ENCODE measurements at places on chromosomes 12 and 14.

- no peak for DNase-seq
Measured at GRCh38 chr12:45256721-45257120, 40.8 kb downstream of the ANO6 start.

GRCh38 chr14:38205949-38206665 lies 1.6 kb upstream of the SSTR1 start:
- no peak for DNase-seq

- DNase-seq: no peak
Measured at GRCh38 chr14:95585953-95586620, 51.2 kb downstream of the GLRX5 start.

GRCh38 chr12:109293106-109293505 lies 16.0 kb downstream of the FOXN4 start:
- no peak for DNase-seq

GRCh38 chr12:32650508-32650907 lies 28.6 kb upstream of the DNM1L start:
- no peak for DNase-seq
